ENCODE measurements at places on chromosomes 6 and 20.

GRCh38 chr6:82365016-82365795 is 1.6 kb downstream of the TPBG start:
- peak; percentile 36 for DNase-seq

DNA sequence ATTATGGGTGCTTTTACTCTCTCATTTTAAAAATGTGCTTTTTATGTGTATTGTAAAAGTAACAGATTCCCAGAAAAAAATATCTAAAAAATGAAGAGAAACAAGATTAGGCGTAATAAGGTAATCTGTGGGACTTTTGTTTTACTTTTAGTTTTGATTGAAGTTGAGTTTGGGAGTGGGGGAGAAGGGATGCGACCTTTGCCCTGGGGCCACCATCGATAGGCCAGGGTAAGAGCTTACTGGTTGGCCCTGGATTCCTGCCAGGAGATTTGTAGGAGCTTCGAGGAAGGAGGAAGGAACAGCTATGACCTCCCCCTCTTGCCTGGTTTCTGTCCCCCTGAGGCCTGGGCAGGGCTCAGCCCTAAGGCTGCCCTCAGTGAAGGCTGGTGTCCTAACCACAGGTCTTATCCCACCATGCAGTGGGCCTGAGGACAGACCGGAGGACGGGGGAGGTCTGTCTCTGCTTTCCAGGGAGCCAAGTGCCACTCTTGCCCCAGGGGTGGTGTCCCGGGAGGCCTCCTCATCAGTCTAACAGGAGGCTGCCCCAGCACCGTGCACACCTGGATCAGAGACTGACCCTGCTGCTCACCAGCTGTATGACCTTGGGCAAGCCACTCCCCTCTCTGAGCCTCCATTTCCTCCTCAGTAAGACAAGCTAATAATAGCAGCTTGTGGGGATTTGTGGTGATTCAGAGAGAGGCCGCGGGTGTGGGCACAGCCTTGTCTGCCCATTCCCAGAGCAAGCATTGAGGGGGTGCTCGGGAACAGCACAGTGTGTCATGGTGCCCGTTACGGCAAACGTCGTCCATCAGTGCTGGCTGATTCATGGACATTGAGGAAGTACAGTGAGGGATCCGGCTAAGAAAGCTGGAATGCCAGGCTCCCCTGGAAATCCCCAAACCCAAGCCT is 21.2 kb downstream of the TGM2 start:
- no peak for DNase-seq

DNA sequence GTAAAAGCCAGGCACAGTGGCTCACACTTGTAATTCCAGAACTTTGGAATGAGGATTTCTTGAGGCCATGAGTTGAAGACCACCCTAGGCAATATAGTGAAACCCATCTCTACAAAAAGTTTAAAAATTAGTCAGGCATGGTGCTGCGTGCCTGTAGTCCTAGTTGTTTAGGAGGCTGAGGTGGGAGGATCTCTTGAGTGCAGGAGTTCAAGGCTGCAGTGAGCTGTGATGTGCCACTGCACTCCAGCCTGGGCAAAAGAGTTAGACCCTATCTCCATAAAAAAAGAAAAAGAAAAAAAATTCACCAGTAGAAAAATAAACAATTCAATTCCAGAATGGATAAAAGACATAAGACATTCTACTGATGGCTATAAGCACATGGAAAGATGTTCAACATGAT is 104.9 kb upstream of the LGSN start:
- no peak for DNase-seq

GRCh38 chr6:70371454-70372105 is 41.7 kb upstream of the FAM135A start:
- peak; percentile 53 for DNase-seq

DNA sequence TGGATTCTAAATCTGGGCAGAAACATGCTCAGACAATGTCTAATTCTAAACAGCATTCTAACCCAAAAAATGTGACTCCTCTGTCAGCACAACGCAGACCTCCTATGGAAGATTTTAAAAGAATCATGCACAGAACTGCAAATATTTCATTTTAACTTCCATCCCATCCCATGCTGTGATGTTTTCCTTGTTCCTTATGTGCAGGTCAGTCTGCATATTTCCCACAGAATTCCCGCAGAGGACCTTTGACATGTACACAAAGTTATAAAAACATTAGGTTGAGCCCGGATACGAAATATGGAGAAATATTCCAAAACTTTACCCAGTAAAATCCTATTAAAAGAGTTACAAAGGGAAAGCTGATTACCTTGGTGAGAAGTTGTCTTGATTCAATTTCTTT is 467.1 kb upstream of the EPHA7 start:
- no peak for DNase-seq

DNA sequence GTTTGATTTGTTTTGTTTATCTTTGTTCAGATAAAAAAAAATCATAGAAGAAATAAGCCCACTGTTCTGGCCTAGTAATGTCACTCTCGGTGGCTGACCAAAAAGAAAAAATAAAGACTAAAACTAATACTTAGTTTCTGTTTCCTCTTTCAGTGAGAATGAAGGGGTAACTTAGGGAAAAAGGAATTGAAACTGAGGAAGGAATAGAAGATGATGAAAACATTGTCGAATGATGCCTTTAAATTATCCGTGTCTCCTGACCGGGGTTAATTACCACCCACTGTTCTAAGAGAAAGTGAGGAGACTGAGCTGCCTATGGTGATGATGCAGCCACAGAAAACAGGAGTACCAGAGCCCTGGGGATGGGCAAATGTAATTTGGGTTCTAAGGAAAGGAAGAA is 73.1 kb downstream of the PTCHD4 start:
- no peak for DNase-seq

DNA sequence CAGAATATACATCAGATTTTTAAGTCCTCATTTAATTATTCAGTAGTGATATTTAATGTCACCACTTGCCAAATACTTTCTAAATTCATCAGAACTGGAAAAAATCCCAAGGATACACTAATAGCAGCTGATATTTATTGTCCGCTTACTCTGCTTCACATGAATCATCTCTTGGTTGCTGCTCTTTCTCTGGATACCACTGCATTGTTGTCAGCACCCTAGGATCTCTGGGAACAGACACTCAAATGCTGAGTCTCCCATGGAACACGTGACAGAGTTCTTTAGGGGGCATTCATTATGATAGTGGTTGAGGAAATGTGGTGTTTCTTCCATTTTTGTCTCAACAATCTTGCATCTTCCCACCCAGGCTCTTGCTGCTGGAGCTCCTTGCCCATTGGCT is 318.0 kb downstream of the RFPL4B start:
- DNase-seq, result no peak

DNA sequence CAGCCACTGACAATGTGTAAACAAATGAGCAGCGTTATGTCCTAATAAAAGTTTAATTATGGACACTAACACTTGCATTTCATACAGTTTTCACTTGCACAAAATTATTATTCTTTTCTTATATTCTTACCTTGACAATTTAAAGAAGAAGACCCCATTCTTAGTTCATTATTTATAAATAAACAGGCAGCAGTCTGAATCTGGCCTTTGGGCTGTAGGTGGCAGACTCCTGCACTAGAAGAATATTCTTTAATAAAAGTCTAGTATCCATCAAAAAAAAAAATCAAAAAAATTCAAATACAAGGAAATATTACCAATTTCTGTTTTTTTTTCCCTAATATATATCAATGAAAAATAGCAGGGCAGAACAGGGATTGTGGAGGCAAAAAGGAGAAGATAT is 24.8 kb downstream of the PTCHD4 start:
- no peak for DNase-seq

DNA sequence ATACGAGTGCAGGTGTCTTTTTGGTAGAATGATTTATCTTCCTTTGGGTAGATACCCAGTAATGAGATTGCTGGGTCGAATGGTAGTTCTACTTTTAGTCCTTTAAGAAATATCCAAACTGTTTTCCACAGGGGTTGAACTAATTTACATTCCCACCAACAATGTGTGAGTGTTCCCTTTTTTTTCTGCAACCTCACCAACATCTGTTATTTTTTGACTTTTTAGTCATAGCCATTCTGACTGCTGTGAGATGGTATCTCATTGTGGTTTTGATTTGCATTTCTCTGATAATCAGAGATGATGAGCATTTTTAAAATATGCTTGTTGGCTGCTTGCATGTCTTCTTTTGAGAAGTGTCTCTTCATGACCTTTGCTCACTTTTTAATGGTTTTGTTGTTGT is 1.9 kb upstream of the ZNF831 start:
- DNase-seq, result no peak

- DNase-seq, result no peak
Measured at GRCh38 chr6:42257614-42258013, 40.0 kb upstream of the MRPS10 start.

DNA sequence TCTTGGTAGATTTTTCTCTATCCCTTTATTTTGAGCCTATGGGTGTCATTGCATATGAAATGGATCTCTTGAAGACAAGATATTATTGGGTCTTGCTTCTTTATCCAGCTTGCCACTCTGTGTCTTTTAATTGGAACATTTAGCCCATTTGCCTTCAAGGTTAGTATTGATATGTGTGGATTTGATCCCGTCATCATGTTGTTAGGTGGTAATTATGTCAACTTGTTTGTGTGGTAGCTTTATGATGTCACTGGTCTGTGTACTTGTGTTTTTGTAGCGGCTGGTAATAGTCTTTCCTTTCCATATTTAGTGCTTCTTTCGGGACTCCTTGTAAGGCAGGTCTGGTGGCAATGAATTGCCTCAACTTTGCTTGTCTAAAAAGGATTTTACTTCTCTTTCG is 61.9 kb downstream of the UNC5CL start:
- no peak for DNase-seq

- DNase-seq, result no peak
Measured at GRCh38 chr6:157229713-157230112, 93.6 kb downstream of the TMEM242 start.

DNA sequence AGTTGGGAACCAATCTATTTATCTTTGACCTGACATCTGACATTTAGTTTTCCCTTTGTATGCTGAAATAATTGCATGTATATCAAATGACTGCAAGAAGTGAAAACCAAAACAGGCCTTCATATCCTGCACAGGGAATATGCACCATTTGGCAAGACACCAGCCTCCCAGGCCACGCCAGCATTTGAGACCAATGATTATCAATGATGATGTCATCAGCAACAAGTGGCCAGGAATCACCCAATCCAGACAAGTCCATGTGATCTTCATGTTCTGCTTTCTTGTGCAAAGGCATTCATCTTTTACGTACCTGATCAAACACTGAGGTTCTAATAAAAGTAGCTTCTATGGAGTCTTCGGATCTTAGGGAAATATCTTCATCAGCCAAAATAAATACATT is 107.4 kb upstream of the TENT5A start:
- no peak for DNase-seq

- DNase-seq, result no peak
Measured at GRCh38 chr6:40924839-40925238, 114.2 kb downstream of the UNC5CL start.

- DNase-seq, result no peak
Measured at GRCh38 chr20:45782890-45783289, 8.8 kb downstream of the WFDC3 start.
